ENCODE measurements at places on chromosomes 11 and 22.

GRCh38 chr11:64503186-64503753, 87.8 kb upstream of the SLC22A12 start:
- DNase-seq, result no peak

DNA sequence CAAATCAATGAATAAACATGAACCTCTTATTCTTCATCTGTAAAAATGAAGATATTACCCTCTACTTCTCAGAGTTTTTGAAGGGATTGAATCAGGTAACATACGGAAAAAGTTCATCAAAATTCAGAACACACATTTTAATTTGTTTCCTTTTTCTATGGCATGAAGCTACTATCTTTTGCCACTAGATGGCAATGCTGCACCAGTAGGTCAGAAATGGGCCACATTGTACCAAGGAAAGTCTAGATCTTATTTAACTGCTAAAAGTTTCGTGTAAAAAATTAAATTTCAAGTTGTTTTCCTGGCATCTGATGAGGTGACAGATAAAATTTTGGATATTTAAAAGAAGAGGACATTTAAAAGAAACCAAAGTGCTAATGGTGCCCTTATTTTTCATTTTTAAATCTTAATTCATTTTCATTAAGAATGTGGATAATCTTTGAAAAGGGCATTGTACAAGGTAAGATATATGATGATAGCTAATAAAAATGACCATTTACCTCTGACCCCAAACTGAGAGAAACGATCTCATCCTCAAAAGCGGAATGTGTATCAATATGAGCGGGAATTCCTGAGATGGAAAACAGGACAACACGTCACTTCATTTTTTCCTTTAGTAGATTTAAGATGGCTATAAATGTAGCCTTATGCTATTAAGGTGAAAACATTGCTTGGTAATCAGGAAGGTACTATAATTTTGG, 16.1 kb downstream of the ALKBH8 start:
- DNase-seq, result no peak

DNA sequence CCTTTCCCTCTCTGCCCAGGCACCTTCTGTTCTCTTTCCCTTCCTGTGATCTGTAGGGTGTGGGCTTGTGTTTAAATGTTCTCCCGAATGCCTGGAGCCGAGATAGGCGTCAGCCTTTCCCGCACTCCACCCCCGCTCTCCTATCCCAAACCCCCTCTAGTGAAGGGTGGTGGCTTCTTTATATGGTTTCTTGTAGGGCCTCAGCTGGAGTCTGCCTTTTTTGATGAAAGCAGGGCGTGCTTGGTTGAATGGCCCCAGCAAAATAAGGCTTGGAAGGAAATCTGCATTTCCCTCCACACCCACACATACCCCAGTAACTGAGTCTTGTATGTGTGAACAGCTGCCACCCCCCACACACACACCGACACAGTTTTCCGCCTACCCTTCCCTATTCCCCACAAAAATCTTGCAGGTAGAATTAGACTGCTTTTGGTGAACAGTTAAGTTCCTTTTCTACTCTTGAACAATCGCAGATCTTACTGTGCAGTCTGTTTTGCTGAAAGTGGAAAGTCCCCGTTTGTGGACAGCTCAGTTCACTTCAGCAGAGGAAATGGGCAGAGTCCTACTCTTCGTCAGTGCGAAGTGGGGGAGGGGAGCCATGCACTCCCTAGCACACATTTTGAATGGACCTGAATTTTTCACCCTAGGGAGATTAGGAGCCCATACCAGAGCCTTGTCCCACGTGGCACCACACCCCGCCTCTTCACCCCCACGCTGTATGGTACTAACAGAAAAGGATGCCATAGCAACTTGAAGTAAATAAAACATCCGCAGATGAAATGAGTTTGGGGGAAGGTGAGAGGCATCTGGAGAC, 25.5 kb upstream of the GRK2 start:
- DNase-seq, result peak; percentile 64

- DNase-seq, result no peak
Observed at GRCh38 chr11:125412509-125412908, 83.6 kb downstream of the FEZ1 start.

GRCh38 chr11:118050208-118050891, 26.5 kb upstream of the TMPRSS4 start:
- DNase-seq, result no peak

DNA sequence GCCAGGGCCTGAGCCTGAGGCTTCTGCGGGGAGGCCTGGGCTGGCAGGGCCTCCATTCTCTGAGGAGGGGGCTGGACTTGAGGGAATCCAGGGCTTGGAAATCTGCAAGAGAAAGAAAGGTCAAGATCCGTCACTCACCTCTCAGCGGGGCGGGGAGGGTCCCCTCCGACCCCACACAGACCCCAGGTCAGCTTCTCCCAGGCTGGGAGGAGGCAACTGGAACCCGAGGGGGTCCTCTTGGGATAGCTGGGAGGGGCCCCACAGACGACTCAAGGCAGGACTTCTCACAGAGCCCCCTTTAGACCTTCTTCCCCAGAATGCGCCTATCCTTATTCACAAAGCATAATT, 11.0 kb downstream of the TNKS1BP1 start:
- DNase-seq, result no peak

DNA sequence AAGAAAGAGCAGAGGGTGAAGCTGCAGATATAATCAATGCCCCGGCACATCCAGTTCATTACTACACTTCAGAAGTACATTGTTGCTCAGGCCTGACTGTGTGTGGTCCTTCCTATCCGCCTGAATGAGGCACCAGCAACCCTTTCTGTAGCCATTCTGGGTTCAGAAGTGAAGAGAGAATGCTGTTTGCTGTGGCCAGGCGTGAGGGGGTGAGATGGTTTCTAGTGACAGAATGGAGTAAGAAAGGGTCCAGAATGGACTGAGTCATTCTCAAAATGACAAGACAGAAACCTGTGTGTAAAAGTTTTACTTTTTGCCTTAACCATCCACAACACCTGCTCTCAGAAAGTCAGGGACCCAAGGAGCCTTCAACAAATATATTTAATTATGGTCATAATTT, 334.8 kb downstream of the GUCY1A2 start:
- no peak for DNase-seq

GRCh38 chr11:47510209-47510608, 42.7 kb downstream of the CELF1 start:
- no peak for DNase-seq

DNA sequence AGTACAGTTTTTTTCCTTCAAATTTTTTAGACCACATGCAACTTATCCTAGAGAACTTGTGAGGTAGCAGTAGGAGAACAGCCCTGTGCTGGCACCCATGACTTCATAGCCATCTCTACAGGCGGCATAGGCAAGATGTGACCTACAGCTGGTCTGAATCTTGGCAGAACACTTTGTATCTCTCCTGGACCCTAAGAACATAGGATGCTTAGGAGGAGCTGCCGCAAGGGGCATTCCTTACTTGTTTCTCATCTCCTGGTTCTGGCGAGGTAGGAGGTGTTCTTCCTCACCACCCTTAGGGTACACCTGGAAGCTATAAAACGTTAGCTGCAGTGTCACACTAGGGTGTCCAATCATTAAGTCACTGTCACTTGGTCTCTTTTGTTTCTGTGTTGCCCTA, 16.4 kb downstream of the CWC15 start:
- no peak for DNase-seq

DNA sequence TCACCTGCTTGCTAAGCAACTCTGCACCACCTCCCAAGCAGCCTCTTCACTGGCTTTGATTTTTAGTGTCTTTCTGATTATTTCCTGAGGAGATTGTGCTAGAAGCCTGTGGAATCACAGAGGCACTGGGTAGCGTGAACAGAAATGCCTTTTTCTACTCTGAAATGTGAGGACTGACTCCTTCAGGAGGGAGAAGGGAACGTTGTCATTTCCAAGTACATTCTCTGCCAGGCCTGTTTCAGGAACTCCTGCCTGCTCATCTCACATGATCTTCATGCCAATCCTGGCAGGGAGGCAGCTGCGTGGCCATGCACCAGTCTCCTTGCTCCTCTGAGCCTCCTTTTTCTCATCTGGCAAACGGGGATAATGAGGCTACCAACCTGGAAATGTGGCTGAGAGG, 49.8 kb upstream of the PRDM11 start:
- peak; percentile 53 for DNase-seq

DNA sequence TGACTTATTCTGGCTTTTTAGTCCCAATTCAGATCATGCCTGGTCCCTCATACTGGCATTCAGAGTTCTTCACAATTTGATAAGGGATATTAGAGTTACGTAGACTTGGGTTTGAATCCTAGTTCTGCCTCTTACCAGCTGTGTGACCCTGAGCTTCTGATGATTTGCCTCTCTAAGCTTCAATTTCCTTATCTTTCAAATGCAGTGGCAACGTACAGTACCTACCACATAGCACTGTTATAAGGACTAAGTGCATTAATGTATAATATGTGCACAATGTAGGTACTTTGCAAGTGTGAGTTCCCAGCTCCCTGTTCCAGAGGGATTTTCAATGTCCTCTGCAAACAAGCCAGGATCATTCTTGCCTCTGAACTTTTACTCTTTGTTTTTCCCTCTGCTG, 7.3 kb downstream of the RHOG start:
- no peak for DNase-seq

DNA sequence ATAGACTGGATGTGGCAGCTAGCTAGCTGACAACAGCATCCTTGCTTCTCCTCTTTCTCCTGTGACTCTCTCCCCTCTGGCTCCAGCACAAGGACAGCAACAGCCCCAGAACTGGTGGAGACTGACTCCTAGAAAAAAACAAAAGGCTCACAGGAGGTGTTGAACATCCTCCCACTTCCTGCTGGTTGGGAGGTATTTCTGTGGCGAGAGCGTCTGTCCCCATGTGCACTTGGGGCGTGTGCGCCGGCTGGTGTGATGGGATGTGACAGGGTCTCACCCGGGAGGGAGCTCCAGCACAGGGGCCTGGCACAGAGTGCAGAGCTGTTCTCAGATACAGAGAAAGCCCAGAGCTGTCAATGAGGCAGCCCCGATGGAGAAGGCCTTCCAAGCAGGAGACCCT, 107.2 kb upstream of the E2F8 start:
- no peak for DNase-seq

DNA sequence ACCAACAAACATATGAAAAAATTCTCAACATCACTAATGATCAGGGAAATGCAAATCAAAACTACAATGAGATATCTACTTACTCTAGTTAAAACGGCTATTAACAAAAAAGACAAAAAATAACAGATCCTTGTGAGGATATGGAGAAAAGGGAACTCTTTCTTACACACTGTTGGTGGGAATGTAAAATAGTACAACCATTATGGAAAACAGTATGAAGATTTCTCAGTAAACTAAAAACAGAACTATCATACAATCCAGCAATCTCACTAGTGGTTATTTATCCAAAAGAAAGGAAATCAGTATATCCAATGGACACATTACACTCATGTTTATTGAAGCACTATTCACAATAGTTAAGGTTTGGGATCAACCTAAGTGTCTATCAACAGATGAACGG, 3.9 kb downstream of the HBE1 start:
- DNase-seq, result no peak

DNA sequence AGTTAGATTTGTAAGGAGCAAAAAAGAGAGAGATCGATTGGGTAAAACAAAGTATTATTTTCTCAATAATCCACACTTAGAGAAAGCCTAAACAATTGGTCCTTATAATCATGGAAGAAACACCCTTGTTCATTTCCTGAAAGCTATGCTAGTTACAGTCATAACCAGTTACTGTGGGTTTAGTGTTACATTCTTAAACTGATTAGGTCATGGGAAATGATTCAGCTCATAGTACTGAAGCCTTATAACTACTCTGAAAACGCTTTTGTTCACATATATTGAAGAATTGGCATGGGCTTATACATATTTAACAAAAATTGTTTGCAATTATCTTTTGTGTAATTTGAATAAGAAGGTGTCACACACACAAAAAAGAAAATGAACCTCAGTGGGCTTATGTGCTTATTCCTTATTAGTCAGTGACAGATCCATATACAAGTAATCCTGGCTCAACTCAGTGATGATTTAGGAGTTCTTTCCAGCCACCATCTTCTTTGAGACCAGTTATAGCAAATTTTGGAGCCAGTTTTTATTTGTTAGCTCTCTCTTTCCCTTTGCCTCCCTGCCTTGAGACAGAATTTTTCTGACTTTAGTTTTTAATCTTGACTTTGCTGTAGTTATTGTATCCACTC, 198.5 kb upstream of the CTSC start:
- DNase-seq, result no peak

DNA sequence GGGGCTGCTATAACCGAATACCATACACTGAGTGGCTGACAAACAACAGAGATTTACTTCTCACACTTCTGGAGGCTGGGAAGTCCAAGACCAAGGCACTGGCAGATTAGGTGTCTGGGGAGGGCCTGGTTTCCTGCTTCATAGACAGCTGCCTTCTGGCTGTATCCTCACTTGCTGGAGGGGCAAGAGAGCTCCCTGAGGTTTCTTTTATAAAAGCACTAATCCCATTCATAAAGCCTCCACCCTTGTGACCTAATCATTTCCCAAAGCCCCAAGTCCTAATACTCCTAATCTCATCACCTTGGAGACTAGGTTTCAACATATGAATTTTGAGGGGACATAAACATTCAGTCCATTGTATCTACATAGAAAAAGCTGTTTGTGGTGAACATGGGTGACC, 131.8 kb downstream of the KIRREL3 start:
- DNase-seq, result no peak

DNA sequence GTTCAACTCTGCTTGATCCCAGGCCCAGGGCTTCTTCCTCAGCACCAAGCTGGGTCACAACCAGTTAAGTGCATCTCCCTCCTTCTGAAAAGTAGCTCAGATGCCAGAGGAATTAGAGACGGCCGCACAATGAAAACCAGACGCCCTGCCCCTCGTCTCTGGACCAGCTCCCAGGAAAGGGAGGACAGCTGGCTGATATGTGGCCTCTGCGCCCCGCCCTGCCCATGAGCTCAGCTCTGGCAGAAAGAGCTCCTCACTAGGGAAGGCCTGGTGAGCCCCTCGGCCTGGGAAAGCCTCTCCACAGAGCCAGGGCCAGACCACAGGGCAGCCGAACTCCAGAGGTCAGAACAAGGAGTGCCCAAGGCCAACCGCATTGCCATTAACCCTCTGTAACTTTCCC, 18.1 kb upstream of the SCGB1A1 start:
- peak; percentile 32 for DNase-seq

- no peak for DNase-seq
Observed at GRCh38 chr22:31160328-31160978, 471 bp downstream of the RNF185 start.

DNA sequence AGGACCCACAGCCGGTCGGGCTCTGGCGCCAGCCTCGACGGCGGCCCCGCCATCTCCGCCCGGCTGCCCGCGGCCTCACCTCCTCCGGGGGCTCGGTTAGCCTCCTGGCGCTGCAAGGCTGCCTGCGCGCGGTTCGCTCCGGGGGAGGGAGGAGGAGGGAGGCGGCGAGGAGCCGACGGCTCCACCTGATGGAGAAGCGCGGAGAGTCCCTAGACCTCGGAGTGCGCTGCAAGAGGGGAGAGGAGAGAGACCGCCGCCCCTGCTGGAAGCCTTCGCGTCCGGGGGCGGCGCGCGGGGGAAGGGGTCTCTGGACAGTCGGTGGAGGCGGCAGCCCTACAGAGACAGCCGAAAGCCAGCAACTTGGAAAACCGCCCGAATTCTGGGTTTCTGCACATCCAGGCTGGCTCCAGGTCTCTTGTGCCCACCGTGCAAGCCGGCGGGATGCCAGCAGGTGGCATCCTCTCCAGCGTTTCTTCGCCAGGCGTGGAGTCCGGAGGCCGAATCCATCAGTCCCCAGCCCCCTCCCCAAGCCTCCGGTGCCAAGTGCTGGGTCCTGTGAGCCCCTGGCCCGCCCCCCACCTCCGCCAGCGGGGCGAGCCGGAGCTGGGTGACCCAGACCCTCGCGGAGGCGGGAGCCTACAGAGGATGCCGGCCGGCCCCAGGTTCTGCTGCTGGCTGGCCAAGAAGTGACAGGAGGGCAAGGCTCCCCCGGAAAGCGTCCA, 2.9 kb upstream of the KIRREL3 start:
- peak; percentile 82 for DNase-seq

GRCh38 chr22:44279069-44279360, 33.7 kb downstream of the SHISAL1 start:
- DNase-seq, result no peak
